ENCODE measurements at places on chromosomes 6 and 20. TPM values are rescaled to one million over a fixed set of nuclear protein-coding genes. Genes with fewer than 3 reads are reported as not detected.

The DEFB124 gene
- total RNA-seq = not detected

The VGLL2 gene
- not detected for total RNA-seq

The RIPK1 gene
- total RNA-seq = 12.2 TPM

The SLC29A1 gene
- 53.9 TPM for total RNA-seq

The OR12D3 gene
- not detected for total RNA-seq

The PARD6B gene
- 3.1 TPM for total RNA-seq

The CYP39A1 gene
- total RNA-seq = not detected

The SLC17A9 gene
- not detected for total RNA-seq

Data from A549 treated with Mapracorat at 1 μM for 4 hours (cell line).